Hematopoietic multipotent progenitor cell treated with erythropoietin and hydrocortisone succinate and interleukin-3 and kit ligand, for 4 days (in vitro differentiated cells): ENCODE measurements at places on chromosomes 16 and 17.

DNA sequence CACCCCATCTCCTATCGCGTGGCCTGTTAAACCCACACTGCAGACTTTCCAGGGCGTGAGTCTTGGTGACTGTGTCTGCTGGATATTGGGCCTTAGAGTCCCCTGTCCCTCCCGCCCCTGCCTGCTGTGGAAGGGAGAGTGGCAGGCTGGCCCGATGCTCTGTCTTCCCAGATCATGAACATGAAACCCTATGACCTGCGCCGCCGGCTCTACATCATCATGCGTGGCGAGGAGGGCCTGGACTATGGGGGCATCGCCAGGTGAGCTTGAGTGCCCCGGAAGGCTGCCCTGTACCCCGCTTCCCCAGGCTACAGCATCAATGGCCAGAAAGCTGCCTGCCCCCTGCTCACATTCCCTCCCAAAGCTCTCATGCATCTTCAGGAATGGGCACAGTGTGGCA lies 19.5 kb upstream of the CLEC18A start:
- DNase-seq, result no peak

- DNase-seq, result peak; percentile 80
Observed at GRCh38 chr16:88508868-88509748, 56.0 kb downstream of the ZFPM1 start.

GRCh38 chr16:82146957-82147356 lies 23.1 kb downstream of the MPHOSPH6 start:
- DNase-seq, result no peak

- peak; percentile 65 for DNase-seq
Observed at GRCh38 chr17:78781104-78781892, 775 bp downstream of the CYTH1 start.

DNA sequence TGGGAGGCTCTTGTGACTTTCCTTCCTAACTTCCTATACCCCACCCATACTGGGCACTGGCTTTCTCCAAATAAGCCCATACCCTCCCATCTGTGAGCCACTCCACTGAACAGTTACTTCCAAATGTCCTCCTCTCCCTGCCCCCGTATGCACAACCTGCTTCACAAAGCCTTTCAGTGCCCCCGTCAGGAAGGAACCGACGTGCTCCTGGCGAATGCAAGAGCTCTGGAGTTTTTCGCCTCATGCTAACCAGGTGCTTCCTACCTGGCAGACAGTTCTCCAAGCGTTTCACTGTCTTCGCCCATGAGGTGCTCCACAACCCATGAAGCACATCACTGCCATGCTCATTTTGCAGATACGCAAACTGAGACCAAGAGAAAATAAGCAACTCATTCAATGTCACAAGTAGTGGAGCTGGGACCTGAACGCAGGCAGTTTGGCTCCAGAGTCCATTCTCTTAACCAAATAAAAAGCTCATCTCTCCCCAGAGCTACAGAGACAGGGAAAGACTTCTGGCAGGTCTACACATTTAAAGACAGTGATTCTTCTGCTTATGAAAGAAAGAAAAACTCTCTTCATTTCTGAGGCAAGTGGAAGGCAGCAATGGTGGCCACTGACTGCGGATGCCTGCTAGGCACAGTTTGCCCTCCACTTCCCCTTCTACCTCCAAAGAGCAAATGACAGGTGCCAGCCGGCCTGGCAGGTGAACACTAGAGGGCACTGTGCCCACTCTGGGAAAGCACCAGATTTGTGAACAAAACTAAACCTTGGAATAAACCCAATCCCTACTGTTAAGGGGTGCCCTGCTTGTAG lies 23.8 kb downstream of the SPHK1 start:
- DNase-seq, result peak; percentile 86

DNA sequence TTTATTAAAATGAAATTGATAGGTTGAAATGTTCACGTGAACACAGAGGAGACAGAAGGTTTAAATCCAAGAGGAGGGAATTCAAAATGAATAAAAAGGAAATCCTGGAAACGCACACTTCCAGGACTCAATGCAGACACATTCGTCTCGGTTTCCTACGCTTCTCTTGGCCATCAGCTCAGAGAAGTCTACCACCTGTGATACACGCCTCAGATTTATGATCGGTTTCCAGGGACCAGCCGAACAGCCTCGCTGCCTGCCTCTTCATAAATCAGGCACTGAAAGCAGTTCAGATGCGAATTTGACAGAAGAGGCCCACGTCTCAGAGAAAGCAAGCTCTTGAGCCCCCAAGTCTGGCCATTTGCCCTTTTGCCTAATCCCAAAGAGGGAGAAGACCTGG lies 125.5 kb upstream of the IRX3 start:
- DNase-seq, result no peak

DNA sequence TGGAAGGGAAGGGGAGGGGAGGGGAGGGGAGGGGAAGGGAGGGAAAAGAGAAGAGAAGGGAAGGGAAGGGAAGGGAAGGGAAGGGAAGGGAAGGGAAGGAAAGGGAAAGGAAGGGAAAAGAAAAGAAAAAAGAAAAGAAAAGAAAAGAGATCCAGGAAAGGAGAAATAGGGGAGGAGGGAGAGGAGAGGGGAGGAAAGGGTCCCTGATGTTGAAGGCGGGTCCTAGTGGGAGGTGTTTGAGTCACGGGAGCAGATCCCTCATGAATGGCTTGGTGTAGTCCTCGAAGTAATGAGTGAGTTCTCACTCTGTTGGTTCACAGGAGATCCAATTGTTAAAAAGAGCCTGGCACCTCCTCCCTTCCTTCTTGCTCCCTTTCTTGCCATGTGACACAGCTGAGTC lies 6.9 kb upstream of the USP31 start:
- DNase-seq, result no peak

DNA sequence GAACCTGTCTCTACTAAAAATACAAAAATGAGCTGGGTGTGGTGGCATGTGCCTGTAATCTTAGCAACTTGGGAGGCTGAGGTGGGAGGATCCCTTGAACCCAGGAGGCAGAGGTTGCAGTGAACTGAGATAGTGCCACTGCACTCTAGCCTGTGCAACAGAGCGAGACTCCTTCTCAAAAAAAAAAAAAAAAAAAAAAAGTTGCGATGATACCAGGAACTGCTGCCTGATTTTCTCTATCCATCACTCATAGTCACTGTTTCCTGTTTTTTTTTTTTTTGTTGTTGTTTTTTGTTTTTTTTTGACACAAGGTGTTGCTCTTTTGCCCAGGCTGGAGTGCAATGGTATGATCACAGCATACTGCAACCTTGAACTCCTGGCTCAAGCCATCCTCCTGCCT lies 59.2 kb downstream of the ABCC1 start:
- no peak for DNase-seq

DNA sequence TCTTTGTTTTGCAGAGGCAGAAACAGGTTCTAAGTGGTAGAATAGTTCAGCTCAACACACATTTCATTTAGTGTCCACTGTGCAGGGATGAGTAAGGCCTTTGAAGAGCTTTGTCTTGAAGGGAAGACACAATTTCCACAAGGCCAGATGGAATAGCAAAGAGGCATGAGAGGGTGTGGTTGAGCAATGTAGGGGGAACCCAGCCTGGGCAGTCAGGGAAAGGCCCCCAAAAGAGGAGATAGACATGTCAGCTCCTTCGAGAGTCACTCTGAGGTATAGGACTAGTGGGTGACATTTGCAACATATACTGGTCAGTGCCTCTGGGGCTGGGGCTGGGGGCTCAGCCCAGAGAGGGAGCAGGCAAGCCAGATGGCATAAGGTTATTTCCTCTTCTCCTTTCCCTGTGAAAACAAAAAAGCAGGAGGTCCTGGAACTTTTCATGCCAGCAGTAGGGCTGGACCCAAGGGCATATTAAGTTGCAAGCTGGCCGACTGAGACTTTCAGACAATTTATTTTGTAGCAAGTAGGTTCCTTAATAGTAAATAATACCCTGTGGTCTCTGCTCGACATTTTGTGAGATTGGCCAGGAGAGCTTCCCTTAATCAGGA lies 7.1 kb downstream of the ALKBH5 start:
- no peak for DNase-seq

- DNase-seq, result no peak
Observed at GRCh38 chr17:50167371-50167770, 1.6 kb downstream of the SGCA start.

- DNase-seq, result no peak
Observed at GRCh38 chr17:49280918-49281317, 50.3 kb upstream of the PHOSPHO1 start.

GRCh38 chr17:52930581-52930980 lies 772.1 kb upstream of the CA10 start:
- no peak for DNase-seq

DNA sequence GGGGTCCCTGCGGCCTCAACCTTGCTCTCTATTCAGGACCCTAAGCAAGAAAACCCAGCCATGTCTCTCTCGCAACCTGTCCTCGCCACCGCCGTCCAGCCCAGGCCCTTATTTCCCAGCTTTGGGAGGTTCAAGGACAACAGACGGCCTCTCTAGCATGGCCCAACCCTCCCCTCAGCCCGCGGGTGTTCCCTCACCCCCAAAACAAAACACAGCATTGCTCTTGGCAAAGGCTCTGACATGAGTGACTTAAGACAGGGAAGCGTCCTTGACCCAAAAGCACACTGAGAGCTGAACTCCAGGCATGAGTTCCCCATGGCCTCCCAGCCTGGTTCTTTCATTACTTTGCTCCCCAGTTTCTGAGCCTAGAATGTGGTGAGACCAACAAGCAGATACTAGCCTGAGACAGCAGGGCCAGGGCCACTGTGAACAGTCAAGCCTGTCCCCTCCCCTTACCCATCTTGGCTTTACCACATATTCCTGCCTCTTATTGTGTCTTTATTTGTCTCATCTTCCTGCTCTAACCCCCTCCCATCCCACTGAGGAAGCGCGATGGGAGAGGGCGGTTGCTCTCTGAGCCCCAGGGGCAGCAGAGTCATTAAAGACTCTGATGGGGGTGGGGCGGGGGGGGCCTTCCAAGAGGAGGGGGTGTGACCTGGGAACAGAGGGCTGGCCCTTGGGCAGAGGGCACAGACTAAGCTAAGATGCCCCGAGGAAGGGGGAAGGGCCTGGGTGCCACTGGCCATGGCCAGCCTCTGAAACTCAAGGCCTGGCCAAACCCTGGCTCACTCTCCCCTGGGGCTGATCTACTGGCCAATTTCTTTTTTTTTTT lies 11.8 kb downstream of the SREBF1 start:
- no peak for DNase-seq

GRCh38 chr16:56198755-56199114 lies 7.4 kb downstream of the GNAO1 start:
- DNase-seq, result no peak

- DNase-seq, result peak; percentile 43
Observed at GRCh38 chr16:28237754-28238357, 26.1 kb upstream of the XPO6 start.

- no peak for DNase-seq
Observed at GRCh38 chr17:77502626-77503292, 362.0 kb downstream of the SEC14L1 start.

DNA sequence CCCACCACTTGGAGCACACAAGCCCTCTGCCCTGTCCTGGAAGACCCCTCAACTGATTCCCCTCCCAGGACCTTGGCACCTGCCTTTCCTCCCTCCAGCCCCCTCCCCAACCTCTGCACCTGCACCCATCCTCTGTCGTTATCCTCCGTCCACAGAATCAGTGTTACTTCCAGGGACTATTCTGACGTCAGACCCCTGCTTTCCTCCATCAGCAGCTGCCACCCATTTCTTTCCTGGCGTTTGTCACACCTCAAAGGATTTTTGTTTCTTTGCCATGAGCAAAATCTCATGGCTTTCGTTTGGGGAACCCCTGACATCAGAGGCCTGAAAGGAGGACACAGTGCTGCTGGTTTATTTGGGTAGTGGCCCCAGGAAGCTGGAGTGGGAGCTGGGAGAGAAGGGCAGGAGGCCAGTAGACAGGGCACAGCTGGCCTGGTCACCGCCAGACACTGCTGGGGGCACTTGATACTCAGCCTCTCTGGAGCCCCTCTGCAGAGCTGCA lies 68.4 kb downstream of the SOCS1 start:
- no peak for DNase-seq

DNA sequence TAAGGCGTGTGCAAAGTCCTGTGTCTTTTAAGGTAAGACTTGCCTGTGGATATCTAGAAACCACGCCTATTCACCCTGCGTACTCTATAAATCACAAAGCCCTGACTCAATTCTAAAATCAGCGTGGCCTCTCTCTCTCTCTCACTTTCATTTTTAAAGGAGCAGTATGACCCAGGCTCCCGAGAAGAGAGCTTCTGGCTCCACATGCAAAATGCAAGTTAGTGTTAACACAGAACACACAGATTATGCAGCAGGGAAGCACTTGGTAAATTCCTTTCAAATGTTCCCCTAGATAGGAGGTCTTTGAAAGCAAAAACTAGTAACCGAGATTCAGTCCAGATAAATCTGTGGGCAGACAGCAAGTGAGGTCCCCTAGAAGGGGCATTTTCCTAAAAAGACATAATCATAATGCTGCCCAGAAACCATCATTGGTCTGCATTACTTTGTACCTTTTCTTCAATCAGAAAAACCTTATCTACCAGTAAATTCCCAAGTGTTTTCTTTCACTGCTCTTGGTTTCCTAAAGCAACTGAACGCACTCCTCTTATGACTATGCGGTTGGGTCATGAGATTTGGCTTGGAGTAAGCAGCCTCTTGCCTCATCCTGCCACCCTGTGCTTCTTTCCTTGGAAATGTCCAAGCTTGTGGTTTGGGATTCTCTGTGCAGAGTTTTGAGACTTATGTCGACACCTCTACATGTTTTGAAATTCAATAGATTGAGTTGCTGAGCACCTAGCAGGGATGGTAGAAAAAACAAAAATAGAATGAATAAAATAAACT lies 31.7 kb upstream of the KCNJ2 start:
- DNase-seq, result no peak

GRCh38 chr17:36578671-36579070 lies 13.0 kb upstream of the DHRS11 start:
- DNase-seq, result no peak

DNA sequence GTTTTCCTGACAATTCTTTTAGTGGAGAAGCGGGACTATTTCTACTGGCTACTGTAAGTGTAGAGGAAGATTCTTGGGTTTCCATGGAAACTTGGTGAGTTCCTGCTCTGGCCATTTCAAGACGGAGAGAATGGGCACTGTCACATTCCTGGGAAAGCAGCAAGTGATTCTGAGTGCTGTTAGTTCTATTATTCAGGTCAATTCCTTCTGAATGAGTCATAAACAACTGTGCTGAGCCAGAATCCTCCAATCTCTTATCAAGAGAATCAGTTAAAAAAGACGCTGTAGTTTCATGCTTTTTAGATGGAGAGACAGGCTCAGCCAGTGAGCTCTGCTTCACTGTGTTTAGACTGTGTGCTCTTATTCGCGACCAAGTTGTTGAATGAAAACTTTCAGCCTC lies 19.6 kb downstream of the AKAP10 start:
- no peak for DNase-seq

DNA sequence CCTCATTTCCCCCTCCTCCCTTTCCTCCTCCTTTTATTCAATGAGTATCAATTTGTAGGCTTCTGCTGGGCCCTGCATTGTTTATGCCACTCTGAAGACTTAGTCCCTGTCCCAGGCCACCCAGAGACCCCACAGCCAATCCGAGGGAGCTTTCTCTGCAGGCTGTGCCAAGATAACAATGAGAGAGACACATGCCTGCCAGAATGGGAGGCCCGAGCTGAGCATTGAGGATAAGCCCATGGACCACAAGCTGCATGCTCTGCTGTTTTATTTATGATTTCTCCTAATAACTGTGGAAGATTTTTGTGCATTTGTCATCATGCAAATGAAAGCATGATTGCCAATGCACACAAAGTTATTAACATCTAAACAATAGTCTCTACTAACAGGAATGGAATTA lies 3.0 kb downstream of the RCVRN start:
- DNase-seq, result no peak
